ENCODE measurements at places on chromosomes 11 and 22. TPM values are rescaled to one million over a fixed set of nuclear protein-coding genes. Genes with fewer than 3 reads are reported as not detected.

The LUZP2 gene
- total RNA-seq: not detected

The C11orf58 gene
- total RNA-seq: 127 TPM

The KRTAP5-2 gene
- not detected for total RNA-seq

The RAB3IL1 gene
- not detected for total RNA-seq

The OR5T1 gene
- not detected for total RNA-seq

The OR8B2 gene
- not detected for total RNA-seq

The SNRPD3 gene
- 217 TPM for total RNA-seq

The PATE2 gene
- total RNA-seq: not detected

The NTM gene
- total RNA-seq: not detected

The TYR gene
- total RNA-seq: not detected

The C22orf31 gene
- total RNA-seq: not detected

The HTR3B gene
- 2.2 TPM for total RNA-seq

The DEAF1 gene
- total RNA-seq: 35.9 TPM

The OVOL1 gene
- not detected for total RNA-seq

The CREB3L1 gene
- total RNA-seq: not detected

The MRGPRX4 gene
- not detected for total RNA-seq

The SCO2 gene
- 14.2 TPM for total RNA-seq

The MYEOV gene
- 0.22 TPM for total RNA-seq

The OR51I1 gene
- total RNA-seq: not detected

The MS4A2 gene
- total RNA-seq: not detected

The SC5D gene
- total RNA-seq: 27.2 TPM

The OR5M8 gene
- total RNA-seq: not detected

The CLTCL1 gene
- 5.0 TPM for total RNA-seq

The GPHA2 gene
- total RNA-seq: not detected

The DMC1 gene
- 3.8 TPM for total RNA-seq

The SYT7 gene
- total RNA-seq: not detected

The PGAP2 gene
- 43.2 TPM for total RNA-seq

The TEX12 gene
- not detected for total RNA-seq

The PAK1 gene
- total RNA-seq: 18.7 TPM

The SAA2 gene
- total RNA-seq: not detected

The KRTAP5-10 gene
- total RNA-seq: not detected

The FTH1 gene
- total RNA-seq: 209 TPM

The KRTAP5-8 gene
- not detected for total RNA-seq

The KLHDC7B gene
- total RNA-seq: 9.8 TPM

The SMC1B gene
- not detected for total RNA-seq

The MS4A7 gene
- 12.1 TPM for total RNA-seq

The LRP4 gene
- 3.9 TPM for total RNA-seq

The TNNT3 gene
- total RNA-seq: not detected

The MMP12 gene
- not detected for total RNA-seq

The LRRC75B gene
- total RNA-seq: 6.9 TPM

Data from Karpas-422 (cell line).